ELR (cell line): ENCODE measurements at places on chromosomes 6 and 20.

DNA sequence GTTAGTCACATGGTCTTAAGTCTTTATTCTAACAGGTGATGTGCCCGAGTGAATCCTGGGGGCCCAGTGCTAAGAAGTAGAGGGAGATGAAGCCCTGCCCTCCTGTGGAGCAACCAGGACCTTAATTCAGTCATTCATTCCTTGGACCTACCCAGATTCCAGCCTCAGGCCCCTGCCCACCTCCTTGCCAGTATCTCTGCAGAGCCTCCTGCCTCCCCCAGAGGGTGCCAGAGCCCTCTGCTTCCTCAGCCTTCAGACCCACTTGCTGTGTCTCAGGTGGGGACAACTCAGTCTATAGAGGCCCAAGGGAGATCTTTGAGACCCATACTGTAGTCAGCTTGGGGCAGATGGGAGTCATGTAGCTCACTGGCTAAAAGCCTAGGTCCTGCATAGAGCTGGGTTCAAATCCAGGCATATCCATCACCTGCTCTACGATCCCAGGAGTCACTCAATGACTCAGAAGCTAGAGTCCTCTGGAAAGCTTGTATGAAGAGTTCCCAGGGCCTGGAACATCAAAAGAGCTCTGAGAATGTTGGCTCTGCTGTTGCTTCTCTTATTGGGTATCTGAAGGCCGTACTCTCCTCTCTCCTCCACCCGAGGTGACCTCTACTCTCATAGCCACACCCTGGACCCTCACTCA, 3.9 kb upstream of the SIGLEC1 start:
- DNase-seq: peak; percentile 64

DNA sequence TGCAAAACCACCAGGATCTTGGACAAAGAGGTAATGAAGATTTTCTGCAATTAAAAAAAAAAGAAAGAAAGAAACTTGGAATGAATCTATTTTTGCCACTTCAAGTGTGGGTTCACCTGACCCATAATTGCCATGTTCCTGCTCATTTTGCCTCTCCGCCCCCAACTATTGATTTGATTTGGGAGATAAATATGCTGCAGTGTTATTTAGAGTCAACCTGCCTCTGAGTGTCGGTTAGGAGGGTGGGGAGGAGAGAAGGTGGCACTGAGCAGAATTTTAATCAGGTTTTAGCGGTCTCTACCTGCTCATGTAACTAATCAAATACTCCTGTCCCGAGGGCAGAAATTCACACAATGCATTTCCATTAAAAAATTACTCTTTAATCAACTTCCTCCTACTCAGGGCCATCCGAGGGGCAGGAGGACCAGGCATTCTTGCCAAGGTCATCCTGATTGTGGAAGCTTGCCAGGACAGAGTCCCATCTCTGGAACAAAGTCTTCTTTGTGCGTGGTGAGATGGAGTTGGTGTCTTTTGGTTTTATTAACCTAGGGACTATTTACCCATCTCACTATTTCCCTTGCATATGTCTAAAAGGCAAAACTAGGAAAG, 300.1 kb downstream of the CDH26 start:
- DNase-seq: no peak

DNA sequence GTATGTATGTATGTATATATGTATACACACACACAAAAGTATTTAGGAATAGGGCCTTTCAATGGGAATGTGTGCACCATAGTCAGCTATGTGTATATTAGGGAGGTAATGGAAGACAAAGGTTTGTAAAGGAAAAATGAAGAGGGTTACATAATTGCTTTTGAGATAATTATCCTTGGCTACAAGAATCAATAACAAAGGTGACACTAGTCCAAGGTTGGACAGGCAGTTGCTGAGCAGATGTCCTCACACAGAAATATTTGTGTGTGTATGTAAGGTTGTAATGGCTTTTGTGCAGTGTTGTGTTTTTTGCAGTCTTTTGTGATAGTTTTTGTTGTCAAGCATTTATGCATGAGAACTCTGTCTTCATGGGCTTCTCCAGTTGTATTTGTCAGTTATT, 157.9 kb upstream of the MARCKS start:
- no peak for DNase-seq

DNA sequence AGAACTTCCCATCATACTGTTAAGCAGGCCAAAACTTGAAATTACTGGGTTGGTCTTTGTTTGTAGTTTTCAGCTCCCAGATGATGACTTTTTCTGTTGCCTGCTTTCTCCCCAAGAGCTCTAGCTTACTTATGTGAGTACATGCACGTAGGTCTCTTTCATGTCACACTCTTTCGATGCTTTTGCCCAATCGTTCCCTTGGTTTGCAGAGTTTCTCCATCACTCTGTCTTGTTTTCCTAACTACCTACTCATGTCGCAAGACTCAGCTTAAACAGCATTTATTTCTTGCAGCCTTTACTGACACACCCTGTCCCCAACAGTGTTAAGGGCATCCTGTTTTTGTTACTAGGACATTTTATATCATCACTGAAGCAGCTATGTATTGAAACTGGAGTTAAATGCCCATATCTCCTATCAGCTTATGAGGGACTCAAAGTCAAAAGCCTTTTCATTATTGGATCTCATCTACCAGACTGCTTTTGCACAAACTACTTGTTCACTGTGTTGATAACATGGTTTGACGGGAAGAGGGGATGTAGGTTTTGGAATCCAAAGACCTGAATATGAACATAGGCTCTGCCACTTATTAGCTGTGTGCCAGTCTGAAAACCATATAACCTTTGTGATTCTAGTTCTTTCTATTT, 2.9 kb downstream of the ARG1 start:
- DNase-seq: no peak

DNA sequence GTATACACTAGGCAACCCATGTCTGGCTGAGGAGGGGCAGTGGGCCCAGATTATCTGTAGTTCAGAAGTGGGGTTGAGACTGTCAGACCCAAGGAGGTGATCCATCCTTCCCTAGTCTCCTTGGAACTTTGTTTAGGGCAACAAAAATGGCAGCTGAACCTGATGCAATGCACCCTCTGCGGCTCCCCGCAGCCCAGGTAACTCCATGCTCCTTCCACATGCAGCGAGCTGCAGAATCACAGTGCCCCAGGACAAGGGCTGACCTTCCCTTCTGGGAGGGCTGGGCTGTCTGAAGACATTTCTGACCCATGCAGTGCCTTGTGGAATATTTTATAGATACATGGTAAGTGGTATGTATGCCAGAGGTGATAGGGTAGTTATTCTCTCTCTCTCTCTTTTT, 29.4 kb downstream of the NR2E1 start:
- no peak for DNase-seq

DNA sequence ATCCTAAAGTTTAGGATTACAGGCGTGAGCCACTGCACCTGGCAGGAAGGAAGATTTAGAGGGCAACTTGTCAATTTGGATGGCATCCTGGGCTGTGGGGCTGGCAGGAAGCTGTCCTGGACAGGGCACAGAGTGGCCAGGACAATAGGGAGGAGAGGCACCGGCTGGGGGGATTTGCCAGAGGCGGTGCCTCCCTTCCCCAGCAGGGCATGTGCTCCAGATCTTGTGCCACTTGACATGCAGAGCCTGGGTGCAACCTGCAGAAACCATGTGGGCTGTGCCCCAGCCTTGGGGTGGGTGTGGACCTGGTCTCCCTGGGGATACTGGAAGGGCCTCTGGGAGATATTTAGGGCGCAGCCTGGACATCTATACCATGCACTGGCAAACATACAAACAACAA, 58.6 kb upstream of the EEF1A1 start:
- DNase-seq: no peak

DNA sequence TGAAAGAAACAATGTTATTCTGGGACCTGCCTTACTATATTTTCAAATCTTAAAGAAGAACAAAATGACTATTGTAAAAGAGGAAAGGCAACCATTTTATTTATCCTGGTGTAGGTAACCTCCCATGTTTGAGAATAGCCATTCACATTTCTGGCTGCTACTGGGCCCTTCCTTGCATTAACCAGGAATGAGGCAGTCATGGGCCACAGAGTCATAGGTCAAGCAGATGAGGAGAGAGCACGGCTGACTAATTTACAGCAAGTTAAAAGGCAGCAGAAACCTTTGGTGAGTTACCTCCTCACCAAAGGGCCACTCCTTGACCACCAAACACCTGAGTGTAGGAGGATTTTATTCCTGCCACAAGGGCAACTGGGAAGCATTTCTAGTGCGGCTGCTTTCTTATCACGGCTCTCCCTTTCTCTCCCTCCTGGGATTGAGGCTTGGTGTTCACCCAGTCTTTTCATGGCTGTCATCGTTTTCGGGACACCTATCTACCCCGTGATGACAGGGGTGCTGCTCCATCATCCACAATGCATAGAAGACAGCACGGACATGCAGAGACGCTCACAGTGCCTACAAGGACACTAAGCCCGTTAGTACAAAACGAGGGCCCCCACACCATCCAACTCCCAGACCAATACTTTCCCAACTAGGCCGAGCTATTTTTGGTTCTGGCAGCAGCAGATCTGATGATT, 4.4 kb upstream of the LAMA4 start:
- peak; percentile 49 for DNase-seq

- DNase-seq: no peak
Observed at GRCh38 chr6:152975204-152975915, 7.5 kb downstream of the FBXO5 start.

- no peak for DNase-seq
Observed at GRCh38 chr20:64143018-64143801, 21.0 kb upstream of the MYT1 start.

DNA sequence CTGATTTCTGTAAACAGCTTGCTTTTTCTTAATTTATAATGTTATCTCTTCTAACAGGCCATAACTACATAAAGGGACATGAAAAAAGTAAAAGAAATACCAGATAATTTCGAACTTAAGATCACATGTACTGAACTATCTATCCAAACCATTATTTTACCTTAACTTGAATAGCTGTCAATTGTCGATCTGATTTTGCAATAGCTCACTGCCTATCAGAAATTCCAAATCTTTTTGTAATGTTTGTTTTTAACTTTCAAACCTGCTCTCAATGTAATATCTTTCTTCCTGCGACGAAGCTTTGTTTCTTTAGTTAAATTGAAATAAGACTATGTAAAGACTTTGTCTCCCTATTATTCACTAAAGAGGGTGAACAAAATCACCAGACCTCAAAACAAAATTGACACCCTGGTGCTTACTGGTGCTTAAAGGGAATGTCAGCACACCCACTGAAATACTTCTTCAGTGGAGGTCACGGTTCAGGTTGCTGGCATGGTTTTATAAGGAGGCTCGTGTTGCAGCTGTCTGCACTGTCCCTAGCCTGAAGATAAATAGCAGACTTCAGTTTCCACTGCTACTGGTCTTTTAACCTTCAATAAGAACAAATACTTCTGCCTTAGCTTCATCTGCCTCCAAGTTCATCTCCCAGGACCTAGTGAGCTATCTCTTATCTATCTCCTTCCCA, 117.5 kb upstream of the QKI start:
- no peak for DNase-seq

DNA sequence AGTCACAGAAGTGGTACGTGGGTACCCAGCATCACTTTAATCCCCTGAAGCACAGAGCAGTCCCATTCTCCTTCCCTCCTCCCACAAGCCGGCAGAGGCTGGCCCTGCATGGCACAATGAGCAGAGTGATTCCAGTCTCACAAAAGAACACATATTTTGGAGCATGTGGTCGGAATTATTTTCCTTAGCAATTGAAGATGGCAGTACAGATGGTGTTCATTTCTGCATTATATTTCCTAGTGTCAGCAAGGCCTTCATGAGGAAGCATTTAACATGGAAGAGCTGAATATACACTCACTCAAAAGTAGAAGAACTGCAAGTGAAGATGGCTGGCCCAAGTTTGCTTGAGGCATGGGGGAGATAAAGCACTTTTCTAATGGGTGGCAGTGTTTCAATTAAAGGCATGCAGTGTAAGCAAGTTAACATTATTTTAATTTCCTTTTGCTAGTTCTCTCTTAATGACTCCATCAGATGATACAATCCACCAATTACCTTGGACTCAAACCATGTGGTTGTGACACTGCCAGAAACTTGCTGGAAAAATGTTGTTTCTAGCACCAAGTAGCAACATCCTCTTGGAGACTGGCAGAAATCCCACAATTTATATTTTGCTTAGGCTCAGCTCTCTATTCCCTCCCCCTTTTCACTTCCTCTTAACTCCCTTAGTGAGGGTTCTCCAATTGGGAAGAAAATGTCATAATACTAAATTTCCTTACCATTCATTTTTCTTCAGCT, 74.4 kb downstream of the ARHGAP18 start:
- DNase-seq: no peak

DNA sequence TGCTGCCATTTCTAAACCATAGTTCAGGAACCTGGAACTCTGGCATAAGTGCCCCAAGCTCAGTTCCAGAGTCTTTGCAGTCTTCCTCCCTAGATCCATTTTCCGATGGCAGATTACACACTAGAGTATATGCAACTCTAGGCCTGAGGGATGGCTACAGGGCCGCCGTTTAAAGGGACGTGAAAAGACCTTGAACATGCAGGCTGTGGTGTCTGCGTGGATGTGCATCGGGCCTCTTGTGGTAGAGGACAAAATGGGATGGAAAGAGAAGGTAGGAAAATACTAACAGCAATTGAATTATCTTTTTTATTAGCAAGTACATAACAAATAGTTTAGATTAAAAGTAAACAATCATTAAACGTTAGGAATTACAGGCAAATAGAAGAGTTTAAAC, 588.9 kb downstream of the RFPL4B start:
- no peak for DNase-seq

DNA sequence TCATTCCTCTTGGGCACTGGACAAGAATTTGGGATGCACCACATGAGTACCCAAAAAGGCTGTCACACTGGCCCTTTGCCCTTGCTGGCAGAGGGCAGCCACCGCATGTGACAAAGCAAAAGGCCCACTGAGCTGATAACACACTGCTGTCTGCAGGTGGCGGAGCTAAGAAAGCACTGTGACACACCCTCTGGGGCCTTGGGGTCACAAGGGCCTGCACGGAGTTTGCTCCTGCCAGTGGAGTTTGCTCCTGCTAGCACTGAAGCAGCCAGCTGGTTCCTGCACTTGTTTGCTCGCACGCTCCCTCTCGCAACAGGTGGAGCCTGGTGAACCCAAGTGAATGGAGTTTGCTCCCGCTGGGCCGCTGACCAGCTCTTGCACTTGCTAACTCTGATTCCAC, 132.6 kb downstream of the LCA5 start:
- DNase-seq: no peak

GRCh38 chr6:105301072-105301503, 101.8 kb downstream of the PREP start:
- DNase-seq: no peak

DNA sequence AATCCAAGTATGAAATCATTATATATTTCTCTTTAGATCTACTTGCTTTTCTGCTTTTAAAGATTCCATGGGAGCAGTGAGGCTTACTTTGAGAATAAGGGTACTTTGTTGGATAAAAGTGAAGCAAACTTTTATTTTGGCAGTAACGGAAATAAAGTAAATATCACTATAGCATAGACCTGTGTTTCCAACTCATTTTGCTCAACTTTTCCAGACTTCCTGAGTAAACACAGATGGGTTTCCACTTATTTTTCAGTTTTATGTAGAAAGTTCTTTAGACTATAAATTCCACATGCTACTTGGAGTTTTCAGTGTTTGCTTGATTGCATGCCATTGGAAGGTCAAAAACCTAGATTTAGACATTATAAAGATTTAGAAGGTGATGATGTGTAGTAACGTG, 6.2 kb downstream of the STX16 start:
- DNase-seq: no peak

GRCh38 chr6:73418081-73418741, 23.6 kb downstream of the DDX43 start:
- DNase-seq: peak; percentile 23

- DNase-seq: no peak
Observed at GRCh38 chr6:127348028-127348661, 4.7 kb upstream of the ECHDC1 start.

GRCh38 chr6:109229536-109229935, 134.2 kb downstream of the CEP57L1 start:
- DNase-seq: peak; percentile 19

GRCh38 chr6:99297415-99297814, 52.1 kb downstream of the FAXC start:
- DNase-seq: peak; percentile 1
